AML-193 (cell line): ENCODE measurements at places on chromosomes 5 and 9.

GRCh38 chr5:179225387-179225786, 119.9 kb downstream of the ADAMTS2 start:
- no peak for DNase-seq

GRCh38 chr9:99057665-99058625, 47.0 kb upstream of the TGFBR1 start:
- peak; percentile 87 for DNase-seq

DNA sequence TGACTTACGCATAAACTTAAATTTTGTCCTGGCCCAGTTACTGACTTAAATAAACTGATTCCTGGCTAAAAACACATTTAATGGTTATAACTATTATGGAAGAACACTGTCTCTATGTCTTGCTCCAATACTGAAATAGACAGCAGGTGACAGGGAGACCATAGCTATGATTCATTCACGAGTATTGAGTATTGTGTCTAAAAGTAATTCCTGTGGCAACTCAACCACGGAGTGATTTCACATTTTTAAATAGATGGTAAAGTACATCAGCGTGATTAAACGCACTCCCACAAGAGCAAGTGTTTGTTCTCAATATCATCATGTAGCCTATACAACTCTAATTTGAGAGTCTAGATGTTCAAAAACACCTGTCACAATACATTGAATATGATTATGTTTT, 35.9 kb upstream of the PCSK1 start:
- DNase-seq, result no peak

GRCh38 chr5:169299663-169300467, 1.1 kb downstream of the SLIT3 start:
- no peak for DNase-seq

DNA sequence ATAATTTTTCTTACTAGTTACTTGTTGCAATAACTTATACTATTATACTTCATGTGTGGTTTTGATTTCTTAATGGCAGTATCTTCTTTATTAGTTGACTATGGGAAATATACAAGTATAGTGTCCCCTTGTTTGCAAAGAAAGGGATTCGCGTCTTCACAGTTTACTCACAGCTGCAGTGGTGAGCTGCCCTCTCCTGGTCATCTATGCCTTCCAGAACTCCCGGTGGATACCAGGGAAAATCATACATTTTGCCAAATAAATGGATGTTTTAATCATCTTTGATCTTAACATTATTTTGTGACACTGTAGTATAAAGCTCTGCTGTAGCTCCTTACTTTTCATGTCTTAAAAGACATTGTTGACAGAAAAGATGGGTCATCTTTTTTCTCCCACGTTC, 142.0 kb downstream of the ZCCHC7 start:
- no peak for DNase-seq

GRCh38 chr9:83707518-83707767, 315 bp downstream of the UBQLN1 start:
- DNase-seq, result peak; percentile 76

DNA sequence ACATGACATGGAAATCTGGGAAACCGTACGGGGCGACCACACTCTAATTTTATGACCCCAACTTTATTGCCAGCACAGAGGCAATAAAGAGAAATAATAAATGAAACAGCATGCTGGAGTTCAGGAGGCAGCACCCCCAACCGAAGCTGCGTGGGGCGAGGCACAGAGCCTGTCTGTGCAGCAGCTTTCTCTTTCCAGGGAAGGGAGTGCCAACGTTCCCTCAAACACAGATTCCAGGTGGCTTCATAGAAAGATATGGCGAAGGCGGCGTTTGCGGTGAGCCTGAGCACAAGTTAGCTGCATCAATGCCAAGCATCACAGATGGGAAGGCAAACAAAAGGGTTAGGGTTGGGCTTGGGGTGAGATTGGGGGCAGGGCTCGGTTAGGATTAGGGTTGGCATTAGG, 114.8 kb downstream of the HSD17B3 start:
- no peak for DNase-seq
